ENCODE measurements at places on chromosomes 16 and 17.

- DNase-seq, result no peak
These were observed 742 bp upstream of the SLC16A13 start for GRCh38 chr17:7034955-7035590.

DNA sequence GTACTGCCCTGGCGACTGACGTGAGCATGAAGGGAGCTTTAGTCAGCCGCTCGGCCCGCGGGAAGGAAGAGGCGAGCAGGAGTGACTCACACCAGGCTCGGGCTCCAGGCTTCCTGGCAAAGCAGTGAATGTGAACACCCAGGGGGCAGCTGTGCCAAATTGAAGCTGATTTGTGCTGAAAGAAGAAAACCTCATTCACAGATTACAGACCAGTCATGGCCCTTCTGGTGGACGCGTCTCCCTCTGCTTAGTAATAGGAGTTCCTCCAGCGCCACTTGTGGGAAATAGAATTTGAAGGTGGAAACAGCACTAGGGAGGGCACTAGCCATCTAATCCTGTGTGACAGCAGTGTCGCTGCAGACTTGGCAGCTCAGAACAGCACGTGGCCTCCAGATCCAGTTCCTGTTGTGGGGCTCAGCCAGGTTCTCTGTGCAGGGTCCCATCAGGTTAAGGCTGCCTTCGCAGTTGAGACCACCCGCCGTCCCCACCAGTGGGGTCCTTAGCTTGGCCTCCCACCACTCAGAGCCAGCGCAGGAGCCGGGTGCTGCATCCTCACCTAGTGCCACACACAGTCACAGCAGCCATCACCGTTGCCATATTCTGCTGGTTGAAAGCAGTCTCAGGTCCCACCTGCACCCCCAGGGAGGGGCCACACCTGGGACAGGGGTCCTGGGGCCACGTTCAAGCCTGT lies 164.5 kb upstream of the CHMP6 start:
- DNase-seq, result no peak

- DNase-seq, result no peak
These were observed at the start of gene ITGAL for GRCh38 chr16:30472328-30472942. TSS of gene ITGAL (plus strand) at chr16:30472742. CDS start at chr16:30472838, 96 bp downstream.

GRCh38 chr17:74274060-74274708 lies at the start of gene DNAI2:
TSS of gene DNAI2 (plus strand) at chr17:74274234. CDS start at chr17:74281818, 7,584 bp downstream.
- peak; percentile 58 for DNase-seq

- DNase-seq, result no peak
These were observed 4.4 kb downstream of the LITAF start for GRCh38 chr16:11582157-11582814.

DNA sequence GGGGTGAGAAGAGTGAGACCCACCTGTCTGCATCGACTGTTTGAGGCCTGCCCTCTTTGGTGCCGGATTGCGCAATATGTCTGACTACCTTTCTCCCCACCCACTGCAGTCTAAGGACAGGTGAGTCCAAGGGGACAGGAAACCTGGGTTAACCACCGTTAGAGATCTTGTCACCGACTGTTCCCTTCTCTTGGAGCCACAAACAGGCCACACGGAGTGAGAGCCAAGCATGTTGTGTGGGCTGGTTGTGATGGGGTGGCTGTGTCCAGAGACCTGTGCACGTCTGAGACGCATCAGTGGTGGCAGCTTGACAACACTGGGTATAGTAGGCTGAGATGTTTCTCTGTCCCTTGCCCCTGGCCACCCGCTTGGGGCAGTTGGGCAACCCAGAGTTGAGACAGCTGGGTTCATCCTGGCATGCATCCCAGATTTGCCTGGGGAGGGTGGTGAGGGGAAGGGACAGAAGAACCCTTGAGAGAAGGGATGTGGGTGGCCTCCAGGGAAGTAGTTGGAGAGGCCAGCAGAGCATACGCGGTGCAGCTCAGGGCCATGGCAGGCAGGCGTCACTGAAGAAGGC lies 21.4 kb downstream of the MPRIP start:
- DNase-seq, result no peak

GRCh38 chr16:65196420-65197075 lies 74.7 kb upstream of the CDH11 start:
- no peak for DNase-seq

DNA sequence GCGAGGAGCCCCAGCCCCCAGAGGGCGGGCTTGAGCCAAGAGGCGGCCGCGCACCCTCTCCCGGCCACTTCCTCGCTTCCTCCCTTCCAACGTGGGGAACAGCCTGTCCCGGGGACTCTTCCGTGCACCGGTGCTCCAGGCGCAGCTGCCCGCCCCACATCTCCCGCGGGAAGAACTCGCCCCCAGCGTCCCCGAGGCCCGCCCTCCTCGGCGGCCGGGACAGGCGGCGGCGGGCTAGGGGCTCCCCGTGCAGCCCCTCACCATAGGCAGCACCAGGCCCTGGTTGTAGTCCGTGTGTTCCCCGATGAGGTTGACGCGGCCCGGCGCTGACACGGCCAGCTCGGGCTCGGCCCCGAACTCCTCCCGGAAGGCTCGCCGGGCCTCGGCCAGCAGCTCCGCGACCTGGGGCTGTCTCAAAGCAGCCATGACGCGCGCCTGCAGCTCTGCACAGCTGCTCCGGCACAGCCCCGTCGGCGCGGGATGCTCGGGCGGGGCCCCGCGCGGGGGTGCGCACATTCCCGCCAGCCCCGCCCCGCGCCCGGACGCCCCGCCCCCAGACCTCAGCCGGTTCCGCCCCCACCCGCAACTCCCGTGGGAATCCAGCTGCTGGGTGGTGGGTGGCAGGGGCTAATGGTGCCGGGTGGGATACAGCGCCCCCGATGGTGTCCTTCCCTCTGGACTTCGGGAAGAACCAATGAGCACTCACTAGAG lies at the start of gene GALK1:
Gene GALK1, minus strand, starts transcription at position 482 of the 711 bp plus-strand sequence. Its CDS starts 56 bp downstream, at position 426.
- peak; percentile 82 for DNase-seq

DNA sequence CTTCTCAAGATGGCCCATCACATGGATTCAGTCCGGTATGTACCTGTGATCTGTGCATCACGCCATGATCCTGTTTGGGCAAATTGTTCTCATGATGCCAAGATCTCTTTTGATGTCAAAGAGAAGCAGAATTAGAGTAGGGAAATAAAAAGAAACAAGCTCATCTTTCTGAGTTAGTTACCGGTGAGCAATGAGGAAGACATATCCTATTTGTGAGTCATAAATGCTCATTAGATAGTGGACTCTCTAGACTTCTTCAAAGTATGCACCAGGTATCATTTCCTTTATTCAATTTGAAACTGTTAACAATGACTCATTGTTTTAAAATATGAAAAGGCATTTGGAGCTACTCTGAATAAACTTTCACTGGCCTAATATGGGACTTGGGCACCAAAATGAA lies 8.0 kb upstream of the KRTAP4-12 start:
- DNase-seq, result no peak
